Suprapubic skin (tissue), 4 donors: ENCODE measurements at places on chromosomes 6 and 20. TPM values are rescaled to one million over a fixed set of nuclear protein-coding genes. Genes with fewer than 3 reads are reported as not detected.

DNA sequence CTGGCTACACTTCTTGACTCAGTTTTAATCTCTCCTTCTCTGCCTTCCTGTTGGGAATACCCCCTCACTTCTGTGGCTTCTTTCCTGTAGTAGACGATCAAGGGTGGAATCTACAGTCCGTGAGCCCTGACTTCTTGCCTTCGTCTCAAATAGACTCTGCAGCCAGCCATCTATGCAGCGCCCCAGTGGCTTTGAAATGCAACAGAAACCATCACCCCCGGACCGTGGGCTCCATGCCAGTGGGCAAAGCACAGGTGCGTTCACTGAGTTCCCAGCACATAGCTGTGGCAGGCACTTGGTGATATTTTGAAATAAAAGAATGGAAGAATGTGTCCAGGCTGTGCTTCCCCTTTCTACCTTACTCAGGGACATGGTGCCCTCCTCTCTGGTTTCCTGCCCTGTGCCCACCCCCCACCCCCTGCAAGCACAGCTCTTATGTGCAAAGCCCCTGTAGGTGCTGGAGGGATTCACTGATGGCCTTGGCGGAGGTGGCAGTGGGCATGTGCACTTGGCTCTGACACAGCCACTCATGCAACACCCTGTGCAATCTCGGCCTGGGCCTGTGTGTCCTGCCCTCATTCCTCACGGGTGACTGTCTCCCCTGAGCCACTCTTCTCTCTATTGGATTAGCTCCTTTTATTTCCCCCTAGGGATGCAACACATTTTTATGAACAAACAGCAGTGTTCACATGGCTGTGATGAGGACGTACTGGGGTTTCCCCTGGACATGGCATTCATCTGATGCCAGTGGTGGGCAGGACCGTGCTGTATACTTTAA lies 5.5 kb upstream of the CDSN start:
- peak overlapping the region; percentile 75 for H3K27ac ChIP-seq
- H3K27me3 ChIP-seq, result no peaks in the 10 kb centered on the region
- no peaks in the 10 kb centered on the region for H3K36me3 ChIP-seq
- H3K4me1 ChIP-seq, result peaks cover 57% of the 10 kb centered on the region
- H3K4me3 ChIP-seq, result no peak overlapping the region
- no peak for DNase-seq

Gene SALL4
- total RNA-seq, result not detected

Gene C6orf58
- not detected for total RNA-seq

Gene SLC22A23
- 56.7 TPM for total RNA-seq

DNA sequence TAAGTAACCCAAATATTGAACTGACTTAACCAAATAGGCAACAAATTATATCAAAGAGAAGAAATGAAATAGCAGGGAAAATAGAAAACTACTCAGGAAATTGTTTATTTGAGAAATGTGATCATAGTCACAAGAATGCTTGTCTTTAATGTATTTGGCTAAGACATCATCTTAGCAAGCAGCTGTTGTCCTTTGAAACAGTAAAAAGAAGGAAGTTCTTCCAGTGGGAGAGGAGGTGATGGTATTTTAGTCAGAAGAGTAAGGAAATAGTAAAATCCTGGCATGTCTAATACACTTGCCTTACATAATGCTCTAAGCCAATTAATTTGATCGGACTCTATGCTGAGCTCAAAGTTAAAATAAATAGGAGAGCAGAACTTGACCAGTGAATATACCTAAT lies 126.5 kb downstream of the EPM2A start:
- no peaks in the 10 kb centered on the region for H3K4me1 ChIP-seq
- no peak overlapping the region for H3K27ac ChIP-seq
- H3K27me3 ChIP-seq, result no peaks in the 10 kb centered on the region
- no peaks in the 10 kb centered on the region for H3K36me3 ChIP-seq
- H3K4me3 ChIP-seq, result no peak overlapping the region
- DNase-seq, result no peak

- H3K4me1 ChIP-seq, result no peaks in the 10 kb centered on the region
- DNase-seq, result no peak
- H3K4me3 ChIP-seq, result no peak overlapping the region
- H3K36me3 ChIP-seq, result no peaks in the 10 kb centered on the region
Observed at GRCh38 chr20:15302075-15302474, 964.7 kb upstream of the FLRT3 start.

GRCh38 chr6:132131758-132132157 lies 180.6 kb upstream of the CCN2 start:
- peaks cover 49% of the 10 kb centered on the region for H3K4me1 ChIP-seq
- H3K27ac ChIP-seq, result peak overlapping the region; percentile 89
- peak; percentile 74 for DNase-seq
- H3K36me3 ChIP-seq, result no peaks in the 10 kb centered on the region
- peak overlapping the region; percentile 9 for H3K4me3 ChIP-seq
- no peaks in the 10 kb centered on the region for H3K27me3 ChIP-seq

GRCh38 chr6:51342393-51342792 lies 523.7 kb downstream of the TFAP2B start:
- H3K36me3 ChIP-seq, result no peaks in the 10 kb centered on the region
- H3K27me3 ChIP-seq, result no peaks in the 10 kb centered on the region
- H3K4me3 ChIP-seq, result no peak overlapping the region
- no peaks in the 10 kb centered on the region for H3K4me1 ChIP-seq
- no peak for DNase-seq

DNA sequence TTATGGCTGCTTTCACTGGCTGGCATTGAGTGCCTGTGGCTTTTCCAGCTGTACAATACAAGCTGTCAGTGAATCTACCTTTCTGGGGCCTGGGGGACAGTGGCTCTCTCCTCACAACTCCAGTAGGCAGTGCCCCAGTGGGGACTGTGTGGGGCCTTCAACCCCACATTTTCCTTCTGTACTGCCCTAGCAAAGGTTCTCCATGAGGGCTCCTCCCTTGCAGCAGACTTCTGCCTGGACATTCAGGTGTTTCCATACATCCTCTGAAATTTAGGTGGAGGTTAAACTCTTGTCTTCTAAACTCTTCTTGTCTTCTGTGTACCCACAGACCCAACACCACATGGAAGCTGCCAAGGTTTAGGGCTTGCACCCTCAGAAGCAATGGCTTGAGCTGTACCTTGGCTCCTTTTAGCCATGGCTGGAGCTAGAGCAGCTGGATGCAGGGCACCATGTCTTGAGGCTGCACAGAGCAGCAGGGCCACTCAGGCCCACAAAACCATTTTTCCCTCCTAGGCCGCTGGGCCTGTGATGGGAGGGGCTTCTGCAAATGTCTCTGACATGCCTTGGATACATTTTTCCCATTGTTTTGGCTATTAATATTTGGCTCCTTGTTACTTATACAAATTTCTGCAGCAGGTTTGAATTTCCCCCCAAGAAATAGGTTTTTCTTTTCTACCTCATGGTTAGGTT lies 9.6 kb downstream of the PEX7 start:
- no peaks in the 10 kb centered on the region for H3K27me3 ChIP-seq
- DNase-seq, result no peak
- no peak overlapping the region for H3K4me3 ChIP-seq
- no peak overlapping the region for H3K27ac ChIP-seq
- peaks cover 22% of the 10 kb centered on the region for H3K36me3 ChIP-seq
- no peaks in the 10 kb centered on the region for H3K4me1 ChIP-seq

DNA sequence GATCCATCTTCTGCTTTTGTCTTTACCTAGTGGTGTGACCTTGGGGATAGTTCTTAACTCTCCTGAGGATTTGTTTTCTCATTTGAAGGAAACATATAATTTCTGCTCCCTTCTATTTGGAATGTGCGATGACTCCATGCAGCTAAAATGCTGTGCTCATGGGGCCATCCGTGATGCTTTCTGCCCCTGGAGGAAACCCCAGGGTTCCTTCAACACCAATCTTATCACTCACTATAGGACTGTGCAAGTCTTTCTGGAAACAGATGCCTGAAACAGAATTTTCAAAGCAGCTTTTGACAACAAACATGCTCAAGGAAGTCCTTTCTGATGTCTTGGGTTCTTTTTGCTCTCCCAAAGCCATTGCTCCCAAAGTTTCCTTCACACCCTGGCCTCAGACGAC lies 128.8 kb upstream of the GGTLC1 start:
- H3K4me3 ChIP-seq, result no peak overlapping the region
- H3K36me3 ChIP-seq, result no peaks in the 10 kb centered on the region
- H3K4me1 ChIP-seq, result peaks cover 9% of the 10 kb centered on the region
- H3K27ac ChIP-seq, result no peak overlapping the region

GRCh38 chr6:33197431-33198048 lies 2.9 kb downstream of the RXRB start:
- H3K27me3 ChIP-seq, result no peaks in the 10 kb centered on the region
- H3K27ac ChIP-seq, result no peak overlapping the region
- peaks cover 33% of the 10 kb centered on the region for H3K36me3 ChIP-seq
- DNase-seq, result no peak

Gene GHRH
- not detected for total RNA-seq

DNA sequence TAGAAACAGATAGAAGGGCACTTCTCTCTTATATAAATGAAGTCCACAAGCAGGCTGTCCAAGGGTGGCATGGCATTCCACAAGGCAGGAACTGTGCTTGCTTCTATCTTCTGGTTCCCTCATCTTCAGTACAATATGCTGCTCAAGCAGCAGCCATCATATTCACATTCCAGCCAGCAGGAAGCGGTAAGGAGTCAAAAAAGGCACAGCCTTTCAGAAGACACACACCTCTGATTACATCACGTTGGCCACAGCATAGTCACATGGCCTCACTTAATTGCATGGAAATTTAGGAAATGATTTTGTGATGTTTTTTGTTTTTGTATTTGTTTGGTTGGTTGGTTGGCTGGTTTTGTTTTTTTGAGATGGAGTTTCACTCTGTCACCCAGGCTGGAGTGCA lies 19.0 kb downstream of the REM1 start:
- no peaks in the 10 kb centered on the region for H3K27me3 ChIP-seq
- H3K27ac ChIP-seq, result no peak overlapping the region
- no peak overlapping the region for H3K4me3 ChIP-seq
- H3K4me1 ChIP-seq, result peaks cover 14% of the 10 kb centered on the region

DNA sequence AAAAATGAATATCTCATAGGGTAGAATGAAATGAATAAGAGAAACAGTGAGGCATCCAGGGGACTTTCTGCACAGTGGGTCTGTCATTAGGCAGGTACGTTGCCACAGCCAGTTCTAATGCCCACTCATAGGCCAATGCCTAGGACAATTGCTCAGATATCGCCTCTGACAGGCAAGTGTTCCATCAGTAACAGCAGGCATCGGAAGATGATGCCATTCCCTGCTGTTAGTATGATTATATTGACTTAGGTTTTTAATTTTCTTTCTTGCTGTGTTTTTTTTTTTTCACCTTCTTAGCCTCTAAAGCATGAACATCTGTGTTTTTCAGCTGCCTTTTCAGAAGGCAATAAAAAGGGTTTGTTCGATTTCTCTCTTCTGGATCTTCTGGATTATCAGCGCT lies 90.7 kb downstream of the PRL start:
- DNase-seq, result no peak
- H3K27ac ChIP-seq, result no peak overlapping the region
- no peaks in the 10 kb centered on the region for H3K4me1 ChIP-seq
- H3K4me3 ChIP-seq, result no peak overlapping the region
- H3K27me3 ChIP-seq, result no peaks in the 10 kb centered on the region

DNA sequence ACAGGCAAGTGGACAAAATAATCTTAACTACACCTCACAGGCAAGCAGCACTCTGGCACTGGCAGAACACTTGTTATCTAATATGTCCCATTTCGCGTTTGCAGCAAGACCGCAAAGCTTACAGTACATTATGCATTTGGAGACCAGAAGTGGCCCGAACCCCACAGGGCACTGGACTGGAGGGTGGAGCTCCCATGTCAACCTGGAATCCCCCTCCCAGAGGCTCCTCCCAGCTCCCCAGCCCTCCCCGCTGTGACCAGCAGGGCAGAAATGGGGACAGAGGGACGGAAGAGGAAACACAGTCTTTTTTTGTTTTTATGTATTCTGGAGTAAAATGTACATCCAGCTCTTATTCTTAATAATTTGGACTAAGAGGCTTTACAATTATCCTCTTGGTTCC lies 263.7 kb downstream of the SMOC2 start:
- no peak overlapping the region for H3K4me3 ChIP-seq
- no peak for DNase-seq
- peaks cover 6% of the 10 kb centered on the region for H3K27me3 ChIP-seq
- no peak overlapping the region for H3K27ac ChIP-seq
- H3K4me1 ChIP-seq, result no peaks in the 10 kb centered on the region

Gene HRH3
- not detected for total RNA-seq

Gene APCDD1L
- 1.2 TPM for total RNA-seq

DNA sequence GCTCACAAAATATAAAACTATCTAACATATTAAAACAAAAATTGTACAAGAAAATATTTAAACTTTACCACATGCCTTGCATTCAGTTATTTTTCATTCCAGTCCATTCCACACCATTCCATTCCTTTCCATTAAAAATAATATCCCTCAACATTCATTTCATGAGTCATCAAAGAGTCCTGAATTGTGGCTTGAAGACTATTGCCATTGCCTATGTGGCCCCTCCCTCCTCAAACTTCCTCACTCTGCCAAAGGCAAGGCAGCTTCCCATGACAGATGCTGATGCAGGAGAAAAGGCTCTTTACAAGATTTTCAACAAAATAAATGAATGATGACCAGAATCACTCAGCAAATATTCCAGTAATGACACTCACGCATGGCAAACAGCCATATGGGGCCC lies 31.7 kb downstream of the IL20RA start:
- no peak for DNase-seq
- H3K4me3 ChIP-seq, result no peak overlapping the region
- H3K27ac ChIP-seq, result no peak overlapping the region
- peaks cover 16% of the 10 kb centered on the region for H3K4me1 ChIP-seq

Gene TTBK1
- not detected for total RNA-seq

DNA sequence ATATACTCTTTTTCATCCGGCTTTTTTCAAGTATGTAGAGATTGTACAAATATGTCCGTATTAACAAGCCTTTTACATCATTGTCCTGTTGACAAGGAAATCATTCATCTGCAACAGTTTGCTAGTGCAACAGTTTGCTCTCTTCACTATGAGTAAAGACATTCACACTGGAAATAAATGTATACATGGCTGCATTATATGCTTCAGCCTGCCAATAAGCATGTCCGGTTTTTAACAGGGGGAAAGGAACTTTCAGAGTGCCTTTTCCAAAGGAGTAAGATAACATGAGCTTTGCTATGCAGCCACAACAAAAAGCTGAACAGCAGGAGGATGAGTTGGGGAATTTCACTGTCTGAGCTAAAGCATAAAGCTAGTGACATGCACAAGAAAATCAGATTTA lies 99.4 kb upstream of the ADTRP start:
- H3K4me1 ChIP-seq, result no peaks in the 10 kb centered on the region
- H3K27me3 ChIP-seq, result no peaks in the 10 kb centered on the region
- H3K27ac ChIP-seq, result no peak overlapping the region
- H3K4me3 ChIP-seq, result no peak overlapping the region
- DNase-seq, result no peak

- H3K36me3 ChIP-seq, result peaks cover 3% of the 10 kb centered on the region
- peaks cover 14% of the 10 kb centered on the region for H3K4me1 ChIP-seq
- no peak for DNase-seq
- no peak overlapping the region for H3K4me3 ChIP-seq
Observed at GRCh38 chr6:35385457-35386202, 43.3 kb downstream of the PPARD start.

DNA sequence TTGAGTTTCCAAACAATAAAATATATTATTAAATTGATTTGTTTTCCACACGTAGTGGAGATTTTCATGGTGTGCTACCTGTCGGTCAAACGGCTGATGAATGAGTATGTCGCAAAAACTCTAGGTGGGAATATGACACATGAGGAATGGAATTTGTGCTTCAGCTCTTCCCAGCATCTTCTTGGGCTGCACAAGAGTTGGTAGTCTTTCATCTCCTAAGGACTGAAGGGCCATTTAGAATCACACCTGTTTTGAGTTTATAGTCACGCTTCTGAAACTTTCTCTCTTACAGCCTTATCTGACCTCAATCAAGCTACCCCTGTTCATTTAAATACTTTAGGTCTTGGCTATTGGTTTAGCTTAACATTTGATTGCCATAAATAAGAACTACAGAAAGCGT lies 157.7 kb upstream of the AKAP12 start:
- no peaks in the 10 kb centered on the region for H3K36me3 ChIP-seq
- H3K27ac ChIP-seq, result no peak overlapping the region
- H3K27me3 ChIP-seq, result no peaks in the 10 kb centered on the region
- H3K4me3 ChIP-seq, result no peak overlapping the region
- no peak for DNase-seq
- no peaks in the 10 kb centered on the region for H3K4me1 ChIP-seq
